A549 treated with AZD2906 at 1 μM for 4 hours (cell line): ENCODE measurements at places on chromosomes 7 and 10. TPM values are rescaled to one million over a fixed set of nuclear protein-coding genes. Genes with fewer than 3 reads are reported as not detected.

The ZWINT gene
- total RNA-seq = 71.6 to 97.4 TPM (median 75.4 TPM) in 5 replicates

The ADAMTS14 gene
- 0.09 to 0.26 TPM (median 0.13 TPM) in 5 replicates for total RNA-seq

The ZNF117 gene
- 0.09 to 0.16 TPM (median 0.13 TPM) in 5 replicates for total RNA-seq

The OR2F2 gene
- total RNA-seq = not detected in 5 replicates

The FAM180A gene
- total RNA-seq = 0.05 TPM in 2 of 5 replicates, not detected in the others

The SORBS1 gene
- total RNA-seq = 0.45 to 0.68 TPM (median 0.49 TPM) in 5 replicates

The ACTL6B gene
- total RNA-seq = not detected in 5 replicates

The CAMK2B gene
- total RNA-seq = 0.17 to 0.49 TPM (median 0.24 TPM) in 5 replicates

The HOXA9 gene
- 0.37 to 0.89 TPM (median 0.53 TPM) in 5 replicates for total RNA-seq

The SPDYE11 gene
- not detected in 5 replicates for total RNA-seq

The ZNF503 gene
- 6.0 to 8.8 TPM (median 8.4 TPM) in 5 replicates for total RNA-seq

The AQP1 gene
- 0.33 to 0.53 TPM (median 0.45 TPM) in 5 replicates for total RNA-seq
